WTC11 (cell line): ENCODE measurements at places on chromosomes 5 and 9. TPM values are rescaled to one million over a fixed set of nuclear protein-coding genes. Genes with fewer than 3 reads are reported as not detected.
A peak's percentile ranks its signal among the peaks of the same experiment; 100 is the strongest.

GRCh38 chr9:90458485-90458884 is 184.1 kb downstream of the DIRAS2 start:
- H3K4me1 ChIP-seq, result peaks cover 22% of the 10 kb centered on the region
- no peak overlapping the region for H3K27ac ChIP-seq
- peak; percentile 24 for DNase-seq
- no peak overlapping the region for H3K4me3 ChIP-seq
- H3K27me3 ChIP-seq, result 0 out of 2 replicates have a peak, but pooled peaks cover 2% of the 10 kb centered on the region
- H3K36me3 ChIP-seq, result no peaks in the 10 kb centered on the region; the same call in 1 of the 2 replicates

DNA sequence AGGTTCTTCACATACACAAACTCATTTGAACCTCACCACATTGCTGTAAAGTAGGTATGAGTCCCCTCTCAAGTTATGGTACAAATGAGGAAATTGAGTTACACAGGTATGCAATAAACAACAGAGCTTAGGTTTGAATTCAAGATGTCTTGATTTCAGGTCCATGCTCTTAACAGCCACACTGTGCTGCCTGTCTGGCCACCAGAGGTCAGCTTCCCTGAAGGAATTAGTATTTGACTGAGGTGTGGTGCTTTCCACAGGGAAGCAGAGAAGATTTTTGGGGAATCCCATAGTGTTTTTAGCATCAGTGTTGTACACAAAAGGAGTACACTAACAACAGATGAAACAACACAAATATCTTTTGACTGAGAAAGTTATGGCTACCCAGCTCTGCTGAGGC is 94.4 kb upstream of the ITGA1 start:
- no peak overlapping the region for H3K27ac ChIP-seq
- no peak overlapping the region for H3K4me3 ChIP-seq
- H3K36me3 ChIP-seq, result no peaks in the 10 kb centered on the region

Gene PCDHGA1
- total RNA-seq, result 1.1 to 1.5 TPM (median 1.2 TPM) in 3 replicates

Gene VDAC1
- total RNA-seq, result 266 to 274 TPM (median 268 TPM) in 3 replicates

DNA sequence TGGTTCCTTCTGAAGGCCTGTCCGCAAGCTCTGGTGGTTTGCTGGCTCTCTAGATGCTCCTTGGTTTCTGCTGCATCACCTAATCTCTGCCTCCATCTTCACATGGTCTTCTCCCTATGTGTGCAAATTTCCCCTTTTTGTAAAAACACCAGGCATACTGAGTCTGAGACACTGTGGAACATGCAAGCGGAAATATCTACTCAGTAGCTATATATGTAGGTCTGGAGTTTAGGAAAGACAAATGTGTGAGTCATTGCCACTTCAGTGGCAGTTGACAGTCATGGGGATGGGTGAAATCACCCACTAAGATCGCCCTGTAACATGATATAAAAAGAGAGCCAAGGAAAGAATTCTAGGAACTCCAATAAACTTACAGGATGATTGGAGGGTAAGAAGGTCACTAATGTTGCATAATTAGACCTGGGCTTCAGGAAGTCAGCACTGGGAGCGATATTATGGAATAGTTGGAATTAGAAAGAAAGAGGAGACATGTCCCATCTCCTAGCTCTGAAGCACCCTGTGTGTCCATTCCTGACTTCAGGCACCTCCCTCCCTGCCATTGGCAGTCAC is 22.7 kb upstream of the UBLCP1 start:
- H3K27me3 ChIP-seq, result peaks cover 57% of the 10 kb centered on the region
- DNase-seq, result no peak
- no peak overlapping the region for H3K4me3 ChIP-seq

DNA sequence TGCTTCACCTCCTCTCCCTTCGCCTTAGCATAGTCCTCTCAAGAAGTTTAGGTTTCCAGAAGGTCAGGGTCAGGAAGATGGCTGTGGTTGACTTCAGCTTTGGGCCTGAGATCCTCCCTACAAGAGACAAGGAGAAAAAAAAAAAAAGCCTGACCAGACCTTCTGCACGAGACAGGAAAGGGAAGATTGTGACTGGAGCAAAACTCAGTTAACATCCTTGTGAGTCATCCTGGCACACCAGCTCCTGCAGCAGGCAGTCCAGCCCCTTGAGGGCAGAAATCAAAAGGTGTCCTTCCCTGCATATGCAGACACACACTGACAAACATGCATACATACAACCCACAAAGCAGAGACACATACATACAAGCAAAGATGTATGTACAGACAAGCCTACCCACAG is 18.0 kb upstream of the ENHO start:
- H3K4me1 ChIP-seq, result peaks cover 5% of the 10 kb centered on the region
- H3K4me3 ChIP-seq, result no peak overlapping the region
- H3K36me3 ChIP-seq, result no peaks in the 10 kb centered on the region
- no peak for DNase-seq
- H3K27ac ChIP-seq, result no peak overlapping the region

- H3K27ac ChIP-seq, result peak overlapping the region; percentile 95
- H3K4me3 ChIP-seq, result no peak overlapping the region
- H3K36me3 ChIP-seq, result 0 out of 2 replicates have a peak, but pooled peaks cover 2% of the 10 kb centered on the region
- DNase-seq, result no peak
Measured at GRCh38 chr9:133887540-133888047, 104.5 kb downstream of the VAV2 start.

GRCh38 chr5:140977003-140977402 is 10.7 kb downstream of the PCDHAC2 start:
- H3K4me1 ChIP-seq, result peaks cover 33% of the 10 kb centered on the region
- H3K36me3 ChIP-seq, result no peaks in the 10 kb centered on the region
- no peaks in the 10 kb centered on the region for H3K27me3 ChIP-seq
- no peak overlapping the region for H3K4me3 ChIP-seq

GRCh38 chr5:157245886-157246285 is 20.0 kb upstream of the CYFIP2 start:
- DNase-seq, result no peak
- no peaks in the 10 kb centered on the region for H3K36me3 ChIP-seq
- peak overlapping the region; percentile 63; the same call in 1 of the 2 replicates for H3K27ac ChIP-seq
- no peaks in the 10 kb centered on the region for H3K27me3 ChIP-seq
- H3K4me1 ChIP-seq, result peaks cover 12% of the 10 kb centered on the region
- H3K4me3 ChIP-seq, result no peak overlapping the region

DNA sequence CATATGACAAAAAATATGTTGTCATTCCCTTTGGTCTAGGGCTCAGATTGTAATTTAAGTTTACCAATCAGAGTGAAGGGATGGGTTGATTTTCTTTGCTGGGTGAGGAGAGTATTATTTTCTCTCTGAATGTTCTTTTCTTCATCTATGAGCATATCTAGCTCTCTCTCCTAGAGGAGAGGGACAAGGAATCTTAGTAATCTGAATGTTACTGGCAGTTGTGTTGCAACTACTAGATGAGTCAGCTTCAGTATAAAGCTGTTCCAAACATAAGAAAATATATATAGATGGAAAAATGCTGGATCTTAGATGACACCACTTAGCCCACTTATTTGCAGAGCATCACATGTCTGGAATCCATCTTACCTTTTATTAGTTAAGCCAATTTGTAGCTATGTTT is 259.3 kb downstream of the TUSC1 start:
- no peaks in the 10 kb centered on the region for H3K27me3 ChIP-seq
- H3K36me3 ChIP-seq, result no peaks in the 10 kb centered on the region
- DNase-seq, result no peak
- H3K27ac ChIP-seq, result no peak overlapping the region
- H3K4me3 ChIP-seq, result no peak overlapping the region

DNA sequence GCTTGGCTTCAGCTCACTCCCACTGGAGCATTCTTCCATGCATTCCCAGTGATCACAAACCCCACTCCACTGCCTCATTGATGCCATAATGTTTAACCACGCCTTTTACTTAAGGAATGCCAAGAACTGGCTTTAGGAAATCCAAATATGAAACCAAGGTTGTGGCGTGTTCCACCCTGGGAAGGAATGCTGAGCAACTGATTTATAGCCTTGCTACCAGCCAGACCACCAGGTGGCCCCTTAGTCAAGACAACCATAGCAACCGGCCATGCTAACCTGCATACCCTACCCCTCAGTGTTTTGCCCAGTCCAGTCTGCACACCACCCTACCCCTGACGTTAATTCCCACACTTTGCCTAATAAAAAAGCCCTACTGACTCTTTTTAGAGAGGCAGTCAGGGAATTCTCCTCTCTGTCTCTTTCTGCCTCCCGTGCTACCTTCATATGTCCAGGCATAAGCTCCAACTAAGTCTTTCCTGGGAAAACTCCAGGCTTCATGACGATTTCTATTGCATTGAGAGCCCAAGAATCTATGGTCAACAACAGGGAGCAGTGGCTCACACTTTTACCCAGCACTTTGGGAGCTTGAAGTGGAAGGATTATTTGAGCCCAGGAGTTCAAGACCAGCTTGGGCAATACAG is 27.0 kb upstream of the PRRC2B start:
- peaks cover 9% of the 10 kb centered on the region for H3K4me1 ChIP-seq
- H3K36me3 ChIP-seq, result peaks cover under 1% of the 10 kb centered on the region; the same call in 1 of the 2 replicates
- no peak overlapping the region for H3K4me3 ChIP-seq
- peak overlapping the region; percentile 59 for H3K27ac ChIP-seq

- no peak overlapping the region for H3K4me3 ChIP-seq
- H3K27ac ChIP-seq, result no peak overlapping the region
- H3K36me3 ChIP-seq, result peaks cover 26% of the 10 kb centered on the region
Measured at GRCh38 chr5:861442-862366, 10.9 kb upstream of the ZDHHC11 start.

GRCh38 chr5:57417320-57417719 is 65.3 kb downstream of the ACTBL2 start:
- no peaks in the 10 kb centered on the region for H3K27me3 ChIP-seq
- no peak for DNase-seq
- peaks cover 9% of the 10 kb centered on the region for H3K4me1 ChIP-seq
- H3K4me3 ChIP-seq, result no peak overlapping the region
- no peaks in the 10 kb centered on the region for H3K36me3 ChIP-seq
- H3K27ac ChIP-seq, result no peak overlapping the region

DNA sequence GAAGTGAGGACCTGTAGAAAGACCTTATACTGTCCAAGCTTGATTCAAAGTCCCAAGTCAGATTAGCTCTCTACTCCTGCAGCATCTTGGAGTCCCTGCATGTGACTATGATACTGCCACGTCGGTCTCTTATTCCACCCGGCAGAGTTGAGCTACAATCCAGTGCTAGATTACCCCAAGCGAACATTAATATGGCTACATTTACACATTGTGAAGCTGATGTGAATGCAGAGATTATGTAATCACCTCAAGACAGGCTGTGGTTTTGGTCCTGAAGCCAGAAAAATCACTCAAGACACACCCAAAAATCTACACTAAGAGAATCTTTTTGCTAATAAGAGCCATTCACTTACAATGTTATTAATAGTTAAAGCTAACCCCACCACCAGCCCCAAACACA is 116.7 kb downstream of the GNA14 start:
- H3K27me3 ChIP-seq, result no peaks in the 10 kb centered on the region; the same call in 1 of the 2 replicates
- peaks cover 16% of the 10 kb centered on the region for H3K36me3 ChIP-seq

DNA sequence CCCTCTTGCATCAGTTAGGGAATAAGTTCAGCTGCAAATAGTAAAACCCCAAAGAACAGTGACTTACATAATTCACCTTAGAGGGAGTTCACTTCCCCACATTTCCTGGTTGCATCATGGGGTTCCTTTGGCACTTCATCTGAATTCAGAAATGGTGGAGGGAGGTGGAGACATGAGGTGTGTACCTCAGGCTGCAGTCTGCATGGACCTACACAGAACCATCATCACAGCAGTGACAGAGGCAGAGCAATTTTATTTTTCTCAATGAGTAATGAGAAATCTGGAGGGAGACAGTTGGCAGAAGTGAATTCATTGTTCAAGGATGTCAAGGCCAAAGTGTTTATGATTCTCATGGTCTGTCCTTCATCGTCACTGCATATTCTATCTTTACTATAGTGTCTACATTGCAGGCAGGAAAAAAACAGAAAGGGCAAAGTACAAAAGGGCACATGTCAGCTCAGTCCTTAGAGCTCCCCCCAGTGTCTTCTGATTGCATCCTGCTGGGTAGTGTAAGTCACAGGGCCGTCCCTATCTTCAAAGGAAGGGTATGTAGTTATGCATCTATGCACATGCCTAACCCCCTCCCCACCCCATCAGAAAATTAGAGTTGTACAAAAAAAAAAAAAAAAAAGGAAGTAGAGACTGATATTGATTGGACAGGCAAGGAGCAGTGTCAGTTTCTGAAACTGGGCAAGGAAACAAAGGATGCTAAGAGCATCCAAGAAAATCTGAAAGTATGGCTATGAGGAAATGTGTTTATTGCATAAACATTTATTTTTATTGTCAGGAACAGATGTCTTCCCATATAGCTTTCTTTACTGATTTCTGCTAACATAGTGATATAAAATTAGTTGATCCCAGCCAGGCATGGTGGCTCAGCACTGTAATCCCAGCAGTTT is 132.7 kb upstream of the APC start:
- H3K36me3 ChIP-seq, result no peaks in the 10 kb centered on the region
- H3K4me1 ChIP-seq, result peaks cover 20% of the 10 kb centered on the region
- no peak overlapping the region for H3K4me3 ChIP-seq
- DNase-seq, result no peak
- H3K27me3 ChIP-seq, result no peaks in the 10 kb centered on the region

Gene SLIT3
- total RNA-seq, result 1.9 to 2.7 TPM (median 2.3 TPM) in 3 replicates

DNA sequence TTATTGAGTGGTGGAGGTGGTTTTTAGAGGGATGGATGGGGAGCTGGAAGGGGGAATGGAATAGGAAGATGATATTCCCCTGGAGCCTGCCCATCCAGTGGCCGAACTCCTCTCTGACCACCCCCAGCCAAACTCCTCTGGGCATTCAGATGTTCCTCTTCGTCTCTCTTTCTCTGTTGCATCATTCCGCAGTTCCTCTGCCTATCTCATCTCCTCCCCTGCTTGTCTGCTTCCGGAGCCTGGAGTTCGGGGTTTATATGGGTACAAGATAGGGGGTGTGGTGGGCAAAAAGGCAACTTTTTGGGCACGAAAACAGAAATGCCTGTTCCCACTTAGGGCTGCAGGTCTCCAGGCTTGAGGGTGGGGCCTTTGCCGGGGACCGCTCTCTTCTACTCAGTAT is 12.2 kb upstream of the CDK5RAP2 start:
- no peak overlapping the region for H3K4me3 ChIP-seq
- no peak overlapping the region for H3K27ac ChIP-seq
- peaks cover 4% of the 10 kb centered on the region; the same call in 1 of the 2 replicates for H3K4me1 ChIP-seq

- peak; percentile 19 for DNase-seq
- H3K27me3 ChIP-seq, result no peaks in the 10 kb centered on the region
- H3K4me1 ChIP-seq, result peaks cover 19% of the 10 kb centered on the region
- H3K4me3 ChIP-seq, result peak overlapping the region; percentile 60
- H3K36me3 ChIP-seq, result peaks cover 39% of the 10 kb centered on the region
Measured at GRCh38 chr5:179731791-179732411, 721 bp upstream of the MAML1 start.

- no peak for DNase-seq
- H3K4me1 ChIP-seq, result no peaks in the 10 kb centered on the region
- H3K4me3 ChIP-seq, result no peak overlapping the region
- no peak overlapping the region for H3K27ac ChIP-seq
- H3K36me3 ChIP-seq, result no peaks in the 10 kb centered on the region
Measured at GRCh38 chr5:28779161-28779754, 1740.9 kb upstream of the CDH9 start.

DNA sequence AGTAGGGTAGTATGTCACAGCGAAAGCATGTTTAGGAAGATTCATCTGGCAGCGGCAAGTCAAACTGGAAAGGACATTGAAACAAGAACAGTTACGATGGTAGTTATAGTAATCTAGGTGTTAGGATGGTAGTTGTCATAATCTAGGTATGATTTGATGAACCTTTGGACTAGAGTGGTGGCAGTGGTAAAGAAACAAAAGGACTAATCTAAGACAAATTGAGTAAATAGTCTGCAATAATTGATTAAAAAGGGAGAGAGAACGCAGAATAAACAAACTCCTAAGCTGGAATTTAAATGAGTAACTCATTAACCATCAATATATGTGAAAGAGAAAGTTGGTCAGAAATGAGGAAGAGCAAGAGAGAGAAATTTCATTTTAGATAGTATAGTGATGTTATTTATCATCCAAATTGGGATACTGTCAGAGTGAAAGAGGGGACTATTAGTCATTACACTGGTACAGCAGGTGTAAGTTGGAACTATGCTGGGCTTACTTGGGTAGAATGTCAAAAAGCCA is 56.8 kb downstream of the MTREX start:
- peaks cover 29% of the 10 kb centered on the region for H3K36me3 ChIP-seq
- no peaks in the 10 kb centered on the region for H3K4me1 ChIP-seq
- no peak overlapping the region for H3K4me3 ChIP-seq
- no peak overlapping the region for H3K27ac ChIP-seq
- H3K27me3 ChIP-seq, result no peaks in the 10 kb centered on the region
